ENCODE measurements at places on chromosomes 11 and 22.

GRCh38 chr11:43786016-43786415 is 94.6 kb upstream of the ALKBH3 start:
- no peak for DNase-seq

GRCh38 chr11:36149538-36150242 is 139.5 kb downstream of the COMMD9 start:
- peak; percentile 76 for DNase-seq

DNA sequence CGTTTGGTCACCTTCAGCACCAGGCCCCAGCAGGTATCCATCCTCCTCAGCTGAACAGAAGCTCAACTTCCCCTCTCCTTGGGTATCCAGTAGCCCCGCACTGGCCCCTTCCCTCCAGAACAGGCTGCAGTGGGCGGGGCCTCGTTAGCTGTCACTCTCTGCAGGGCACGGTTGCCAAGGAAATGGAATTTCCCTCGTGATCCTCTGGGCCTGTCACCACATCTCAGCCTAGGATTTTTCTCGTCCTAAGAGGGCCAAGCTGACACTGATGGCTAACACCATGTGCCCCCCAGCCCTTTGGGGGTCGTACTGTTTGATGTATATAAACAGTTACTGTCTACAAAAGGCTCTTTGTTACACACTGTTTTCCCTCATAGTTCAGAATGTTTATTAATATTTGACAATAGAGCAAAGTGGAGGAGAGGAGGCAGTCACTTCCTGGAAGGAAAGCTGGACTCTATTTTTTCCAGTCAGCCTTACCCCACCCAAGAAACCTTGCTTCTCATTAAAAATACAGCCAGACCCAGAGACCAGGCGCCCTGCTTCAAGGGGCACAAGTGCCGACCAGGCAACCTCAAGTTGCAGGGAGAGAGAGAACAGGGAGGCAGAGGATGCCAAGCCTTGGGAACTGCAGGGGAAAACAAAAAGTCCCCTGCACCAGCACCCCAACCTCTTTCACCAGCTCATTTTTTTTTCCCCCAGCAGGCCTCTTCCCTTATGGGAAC is 44.5 kb downstream of the FEZ1 start:
- DNase-seq: peak; percentile 43

DNA sequence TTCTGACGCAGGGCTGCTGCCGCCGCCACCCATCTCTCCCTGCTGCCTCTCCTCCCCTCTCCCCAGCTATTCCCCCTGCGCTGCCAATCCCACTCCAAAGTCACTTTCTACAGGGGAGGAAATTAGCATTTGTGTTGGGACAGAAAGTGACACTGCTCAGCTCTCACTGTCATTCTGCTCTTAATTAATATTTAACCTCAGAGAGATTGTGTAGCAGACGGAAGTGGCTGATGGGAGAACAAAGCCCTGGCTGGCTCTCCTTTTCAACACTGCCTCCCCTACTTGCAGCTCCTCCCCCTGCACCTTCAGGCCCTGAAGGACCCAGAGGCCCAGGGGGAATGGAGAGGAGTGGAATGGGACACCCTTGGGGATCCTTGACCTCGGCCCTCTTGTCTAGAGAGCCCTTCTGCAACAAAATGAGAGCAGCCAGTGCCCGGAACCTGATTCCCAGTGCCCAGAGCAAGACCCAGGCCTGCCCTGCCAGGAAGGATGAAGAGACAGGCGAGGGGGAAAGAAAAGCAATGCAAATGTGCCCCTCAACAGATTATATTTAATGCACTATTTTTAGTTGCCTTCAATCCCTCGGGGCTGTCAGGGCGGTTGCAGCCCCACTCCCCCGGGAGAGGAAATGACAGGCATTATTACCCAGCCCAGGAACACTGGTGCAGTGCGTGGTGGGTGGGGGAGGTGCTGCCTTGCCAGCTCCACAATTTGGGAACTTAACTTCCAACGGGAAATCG is 14.6 kb upstream of the NRGN start:
- DNase-seq: no peak

GRCh38 chr11:75632962-75633361 is 35.9 kb downstream of the MAP6 start:
- no peak for DNase-seq

Measured in body of pancreas (tissue), 4 donors.